ENCODE measurements at places on chromosomes 1 and 21. TPM values are rescaled to one million over a fixed set of nuclear protein-coding genes. Genes with fewer than 3 reads are reported as not detected.
A peak's percentile ranks its signal among the peaks of the same experiment; 100 is the strongest.

DNA sequence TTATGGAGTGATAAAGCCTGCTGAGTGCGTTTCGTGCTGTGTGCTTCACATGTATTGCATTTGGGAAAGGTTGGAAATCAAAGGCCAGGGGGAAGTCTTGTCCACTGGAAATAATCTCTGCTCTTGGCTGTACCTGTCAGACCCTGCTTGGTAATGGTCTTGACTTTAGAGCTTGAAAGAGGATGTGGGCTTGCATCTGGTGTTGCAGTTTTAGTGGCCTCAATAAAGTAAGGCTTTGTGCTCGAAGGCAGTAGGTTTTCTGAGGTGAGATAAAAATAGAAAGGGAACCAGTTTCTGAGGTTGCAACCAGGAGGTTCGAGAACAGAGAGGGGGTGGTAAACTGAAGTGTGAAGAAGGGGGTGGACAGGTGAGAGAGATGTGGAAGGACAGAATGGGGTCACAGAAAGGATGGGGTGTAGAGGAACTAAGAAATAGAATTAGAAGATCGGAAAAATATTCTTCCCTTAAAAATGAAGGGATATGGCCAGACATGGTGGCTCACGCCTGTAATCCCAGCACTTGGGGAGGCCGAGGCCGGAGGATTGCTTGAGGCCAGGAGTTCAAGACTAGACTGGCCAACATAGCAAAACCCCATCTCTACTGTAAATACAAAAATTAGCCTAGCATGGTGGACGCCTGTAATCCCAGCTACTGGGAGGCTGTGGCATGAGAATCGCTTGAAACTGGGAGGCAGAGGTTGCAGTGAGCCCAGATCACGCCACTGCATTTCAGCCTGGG is 1.5 kb downstream of the S100PBP start:
- H3K4me3 ChIP-seq: peak overlapping the region; percentile 90
- no peaks in the 10 kb centered on the region for H3K27me3 ChIP-seq
- peak overlapping the region; percentile 82 for H3K27ac ChIP-seq
- DNase-seq: no peak
- H3K36me3 ChIP-seq: no peaks in the 10 kb centered on the region
- peaks cover 4% of the 10 kb centered on the region for H3K4me1 ChIP-seq

The ACTL8 gene
- not detected for total RNA-seq

The ZNF648 gene
- 0.35 TPM for total RNA-seq

The NMNAT2 gene
- not detected for total RNA-seq

The ANKRD35 gene
- total RNA-seq: 2.5 TPM

- no peak overlapping the region for H3K4me3 ChIP-seq
- H3K27me3 ChIP-seq: no peaks in the 10 kb centered on the region
- H3K27ac ChIP-seq: no peak overlapping the region
These were observed 226.5 kb downstream of the SMYD3 start for GRCh38 chr1:246280551-246280950.

- no peak overlapping the region for H3K27ac ChIP-seq
- H3K36me3 ChIP-seq: no peaks in the 10 kb centered on the region
- DNase-seq: no peak
- no peaks in the 10 kb centered on the region for H3K4me1 ChIP-seq
- H3K4me3 ChIP-seq: no peak overlapping the region
- H3K27me3 ChIP-seq: no peaks in the 10 kb centered on the region
These were observed 2.4 kb upstream of the SLC19A1 start for GRCh38 chr21:45544449-45545235.

DNA sequence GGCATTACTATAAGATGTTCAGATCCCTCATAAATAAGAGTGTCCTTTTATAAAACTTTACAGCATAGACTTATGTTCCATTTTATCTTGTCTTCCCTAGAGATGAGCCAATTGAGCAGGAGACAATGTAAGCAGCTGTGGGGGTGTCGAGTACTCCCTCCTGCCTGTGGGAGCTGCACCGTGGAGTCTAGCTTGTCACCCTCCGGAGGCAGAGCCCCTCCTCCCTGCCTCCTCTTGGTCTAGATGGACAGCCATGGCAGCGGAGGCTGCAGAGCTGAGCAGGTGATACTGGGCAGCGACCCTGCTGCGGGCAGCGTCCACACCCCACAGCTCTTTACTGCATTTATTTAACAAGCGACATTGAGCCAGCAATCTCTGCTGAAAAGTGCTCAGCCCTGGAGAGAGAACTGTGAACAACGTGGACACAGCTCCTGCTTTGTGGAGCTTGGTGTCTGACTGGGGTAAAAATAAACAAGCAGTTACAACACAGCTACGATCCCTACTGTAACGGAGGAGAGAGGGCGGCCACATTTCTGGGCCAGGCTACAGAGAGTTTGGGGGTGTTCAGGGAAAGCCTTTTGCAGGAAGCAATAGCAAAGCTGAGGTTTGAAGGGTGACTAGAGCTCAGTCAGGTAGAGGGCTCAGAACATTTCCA is 12.8 kb upstream of the KIF21B start:
- H3K4me1 ChIP-seq: no peaks in the 10 kb centered on the region
- no peak overlapping the region for H3K4me3 ChIP-seq
- no peak for DNase-seq
- no peak overlapping the region for H3K27ac ChIP-seq
- H3K36me3 ChIP-seq: no peaks in the 10 kb centered on the region

The COP1 gene
- 20.6 TPM for total RNA-seq

DNA sequence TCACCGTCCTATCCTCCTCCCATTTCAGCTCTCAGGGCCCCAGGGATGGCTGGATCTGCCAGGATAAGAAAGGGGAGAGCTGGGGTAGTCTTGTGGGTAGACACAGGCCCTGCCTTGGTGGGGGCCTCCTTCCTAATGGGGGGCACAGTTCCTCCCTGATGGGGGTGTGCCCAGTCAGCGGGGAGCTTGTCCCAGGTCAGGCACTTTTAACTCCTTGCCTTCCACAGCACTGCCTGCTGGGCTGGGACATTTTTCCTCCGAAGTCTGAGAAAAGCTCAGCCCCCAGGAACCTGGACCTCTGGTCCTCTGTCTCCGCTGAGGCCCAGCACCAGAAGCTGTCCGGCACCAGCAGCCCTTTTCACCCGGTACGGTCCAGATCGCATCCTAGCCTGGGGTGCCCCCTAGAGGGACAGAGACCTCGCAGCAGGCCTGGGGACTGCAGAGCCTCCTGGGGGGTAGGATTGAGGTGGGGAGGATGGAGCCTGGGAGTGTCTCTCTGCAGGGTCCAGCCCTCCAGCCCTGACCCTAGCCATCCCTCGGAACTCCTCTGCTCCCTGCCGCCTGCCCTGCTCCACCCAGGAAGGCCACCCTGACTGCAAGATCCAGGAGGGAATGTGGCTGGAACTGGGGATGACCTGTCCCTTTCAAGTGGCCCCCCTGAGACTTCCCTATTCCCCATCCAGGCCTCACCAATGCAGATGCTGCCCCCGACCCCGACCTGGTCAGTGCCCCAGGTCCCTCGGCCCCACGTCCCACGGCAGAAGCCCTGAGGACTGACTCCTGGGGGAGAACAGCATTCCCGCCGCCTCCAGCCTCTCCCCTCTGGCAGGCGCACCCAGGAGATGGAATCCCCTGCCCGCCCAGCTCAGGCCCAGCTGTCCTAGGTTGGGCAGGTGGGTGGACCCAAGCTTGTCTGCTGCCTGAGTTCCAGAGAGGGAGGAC is 12.0 kb downstream of the MIIP start:
- no peak overlapping the region for H3K4me3 ChIP-seq
- peak; percentile 50 for DNase-seq
- H3K27me3 ChIP-seq: no peaks in the 10 kb centered on the region
- H3K27ac ChIP-seq: no peak overlapping the region
- no peaks in the 10 kb centered on the region for H3K4me1 ChIP-seq
- no peaks in the 10 kb centered on the region for H3K36me3 ChIP-seq

DNA sequence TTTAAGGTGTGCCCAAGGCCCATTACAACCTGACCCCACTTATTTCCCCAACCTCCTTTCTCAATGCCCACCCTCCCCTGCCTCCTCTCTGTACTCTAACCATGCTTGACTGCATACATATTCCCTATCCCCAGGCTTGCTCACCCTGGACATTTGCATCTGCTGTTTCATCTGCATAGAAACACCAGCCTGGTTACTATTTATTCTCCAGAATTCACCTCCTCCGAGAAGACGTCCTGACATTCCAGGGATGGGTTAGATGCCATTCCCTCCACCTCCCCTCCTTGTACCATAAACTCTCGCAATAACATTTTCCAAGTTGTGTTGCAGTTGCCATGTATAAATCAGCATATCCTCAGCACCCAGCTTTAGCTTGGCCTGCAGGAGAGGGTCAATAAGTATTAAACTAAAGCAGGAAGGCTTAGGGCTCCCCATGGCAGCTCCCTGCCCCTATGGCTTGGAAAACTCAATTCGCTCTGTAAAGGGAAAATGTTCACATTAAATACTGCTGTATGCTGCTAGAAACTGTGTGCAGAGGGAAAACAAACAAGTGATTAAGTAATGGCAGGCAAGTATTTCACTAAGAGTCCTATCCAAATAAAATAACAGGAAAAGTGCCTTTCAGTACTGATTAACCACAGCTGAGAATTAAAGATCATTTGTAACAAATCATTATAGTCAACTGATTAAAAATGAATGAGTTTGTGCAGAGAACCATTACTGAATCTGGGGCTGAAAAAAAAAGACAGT is 202.3 kb downstream of the TNR start:
- no peaks in the 10 kb centered on the region for H3K36me3 ChIP-seq
- DNase-seq: no peak
- no peak overlapping the region for H3K4me3 ChIP-seq
- H3K4me1 ChIP-seq: peaks cover 38% of the 10 kb centered on the region
- H3K27me3 ChIP-seq: no peaks in the 10 kb centered on the region

DNA sequence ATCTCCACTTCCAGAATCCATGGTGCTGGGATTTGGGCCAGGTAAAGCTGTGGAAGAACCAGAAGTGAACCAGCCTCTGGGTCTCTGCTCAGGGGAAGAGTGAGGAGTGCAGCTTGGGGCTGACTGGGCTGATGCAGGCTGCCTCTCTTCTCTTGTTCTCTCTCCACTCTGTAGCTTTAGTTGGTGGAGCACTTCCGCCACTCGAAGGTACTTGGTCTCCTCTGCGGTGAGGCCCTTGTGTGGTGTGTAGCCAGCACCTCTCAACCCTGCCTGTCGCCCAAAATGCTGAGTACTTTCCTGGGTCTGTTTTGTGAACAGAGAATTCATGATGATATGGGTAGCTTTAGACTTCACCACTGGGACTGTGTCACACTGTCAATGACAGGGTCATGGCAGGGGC is 63.2 kb downstream of the URB2 start:
- H3K4me3 ChIP-seq: no peak overlapping the region
- H3K36me3 ChIP-seq: no peaks in the 10 kb centered on the region
- no peak for DNase-seq
- no peak overlapping the region for H3K27ac ChIP-seq
- H3K27me3 ChIP-seq: no peaks in the 10 kb centered on the region
- H3K4me1 ChIP-seq: no peaks in the 10 kb centered on the region

The GPR157 gene
- total RNA-seq: 7.4 TPM

DNA sequence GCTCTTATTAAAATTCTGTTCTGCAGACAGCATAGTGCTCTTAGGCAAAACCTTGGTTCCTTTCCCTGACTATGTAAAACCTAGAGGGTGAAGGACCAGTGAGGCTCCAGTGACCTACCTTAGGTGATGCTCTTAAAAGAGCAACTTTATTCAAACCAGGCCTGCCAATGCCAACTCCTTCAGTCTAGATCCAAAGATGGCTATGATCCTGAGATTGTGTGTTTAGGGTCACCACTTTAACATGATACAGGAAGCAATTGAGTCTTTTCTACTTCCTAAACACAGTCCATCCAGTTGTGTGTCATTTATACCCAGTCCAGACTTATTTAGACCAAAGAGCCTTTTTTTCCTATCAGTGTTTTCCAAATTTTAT is 10.8 kb downstream of the MCL1 start:
- peak overlapping the region; percentile 14 for H3K4me3 ChIP-seq
- H3K4me1 ChIP-seq: peaks cover 61% of the 10 kb centered on the region
- H3K27ac ChIP-seq: peak overlapping the region; percentile 87
- no peak for DNase-seq

The KCNN3 gene
- 0.64 TPM for total RNA-seq

GRCh38 chr21:45855248-45855811 is 126.2 kb upstream of the COL6A1 start:
- no peaks in the 10 kb centered on the region for H3K27me3 ChIP-seq
- H3K27ac ChIP-seq: no peak overlapping the region
- DNase-seq: no peak
- H3K4me3 ChIP-seq: no peak overlapping the region
- H3K36me3 ChIP-seq: no peaks in the 10 kb centered on the region
- no peaks in the 10 kb centered on the region for H3K4me1 ChIP-seq

The CAMK1G gene
- 0.37 TPM for total RNA-seq

- peak overlapping the region; percentile 41 for H3K4me3 ChIP-seq
- H3K27me3 ChIP-seq: no peaks in the 10 kb centered on the region
- peak; percentile 18 for DNase-seq
- H3K4me1 ChIP-seq: peaks cover 9% of the 10 kb centered on the region
These were observed 770 bp downstream of the NTNG1 start for GRCh38 chr1:107141491-107142126.

The RNU1-2 gene
- total RNA-seq: 2,427 TPM

The C2CD4D gene
- not detected for total RNA-seq

DNA sequence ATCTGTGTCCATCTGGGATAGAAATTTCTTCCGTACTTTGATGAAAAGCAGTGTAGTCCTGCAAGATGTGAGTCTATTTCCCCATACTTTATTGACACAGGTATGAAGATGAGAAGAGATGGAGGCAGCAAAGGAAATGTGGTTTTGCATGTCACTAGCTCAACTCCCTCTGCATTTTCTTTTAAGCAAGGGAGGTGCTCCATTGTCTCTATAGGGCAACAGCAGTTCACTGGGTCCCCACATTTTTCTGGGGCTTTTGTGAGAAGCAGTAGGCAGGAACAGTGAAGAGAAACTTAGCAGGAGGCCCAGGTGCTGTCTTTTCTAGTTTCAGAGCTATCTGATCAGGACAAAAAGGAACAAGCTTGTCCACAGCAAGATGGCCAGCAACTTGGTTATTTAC is 37.1 kb downstream of the C21orf91 start:
- no peaks in the 10 kb centered on the region for H3K27me3 ChIP-seq
- DNase-seq: no peak
- no peaks in the 10 kb centered on the region for H3K36me3 ChIP-seq
- no peak overlapping the region for H3K27ac ChIP-seq
- no peaks in the 10 kb centered on the region for H3K4me1 ChIP-seq

- H3K27me3 ChIP-seq: peaks cover 20% of the 10 kb centered on the region
- H3K4me3 ChIP-seq: peak overlapping the region; percentile 26
- H3K4me1 ChIP-seq: peaks cover 5% of the 10 kb centered on the region
- no peaks in the 10 kb centered on the region for H3K36me3 ChIP-seq
- DNase-seq: no peak
These were observed 7.0 kb downstream of the TCHH start for GRCh38 chr1:152107984-152108881.

GRCh38 chr1:74857676-74858075 is 124.7 kb downstream of the TYW3 start:
- H3K4me3 ChIP-seq: no peak overlapping the region
- no peaks in the 10 kb centered on the region for H3K36me3 ChIP-seq
- no peak for DNase-seq
- no peaks in the 10 kb centered on the region for H3K4me1 ChIP-seq
- no peaks in the 10 kb centered on the region for H3K27me3 ChIP-seq

DNA sequence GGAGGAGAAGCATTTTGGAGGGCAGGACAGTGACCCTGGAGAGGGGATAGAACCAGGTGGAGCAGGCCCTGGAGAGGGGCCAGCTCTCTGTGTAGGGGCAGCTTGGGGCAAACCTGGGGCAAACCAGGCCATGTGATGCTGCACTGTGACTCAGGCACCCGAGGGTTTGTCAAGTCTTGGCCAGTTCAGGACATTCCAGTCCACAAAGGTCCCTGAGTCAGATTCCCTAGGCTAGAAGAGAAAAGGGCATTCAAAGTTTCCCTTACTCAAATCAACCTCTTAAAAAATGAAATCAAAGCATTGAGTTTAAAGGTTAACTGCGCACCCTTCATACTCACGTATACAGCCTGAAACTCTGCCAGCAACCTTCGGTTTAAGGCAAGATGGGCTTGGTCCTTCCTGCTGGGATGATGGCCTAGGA is 25.2 kb upstream of the PLA2G2C start:
- no peaks in the 10 kb centered on the region for H3K4me1 ChIP-seq
- no peak overlapping the region for H3K4me3 ChIP-seq
- DNase-seq: no peak
- no peaks in the 10 kb centered on the region for H3K27me3 ChIP-seq

The RPTN gene
- not detected for total RNA-seq
